Frontal cortex (tissue), 4 donors: ENCODE measurements at places on chromosomes 2 and 18. TPM values are rescaled to one million over a fixed set of nuclear protein-coding genes. Genes with fewer than 3 reads are reported as not detected.

Gene KIF5C
- 388 TPM for total RNA-seq

Gene OR6B2
- not detected for total RNA-seq

Gene IL1RL2
- 0.82 TPM for total RNA-seq

Gene CAPN13
- total RNA-seq: not detected

Gene LGALSL
- 66.9 TPM for total RNA-seq

- no peak for DNase-seq
Measured at GRCh38 chr18:21735452-21736015, 5.1 kb upstream of the MIB1 start.

DNA sequence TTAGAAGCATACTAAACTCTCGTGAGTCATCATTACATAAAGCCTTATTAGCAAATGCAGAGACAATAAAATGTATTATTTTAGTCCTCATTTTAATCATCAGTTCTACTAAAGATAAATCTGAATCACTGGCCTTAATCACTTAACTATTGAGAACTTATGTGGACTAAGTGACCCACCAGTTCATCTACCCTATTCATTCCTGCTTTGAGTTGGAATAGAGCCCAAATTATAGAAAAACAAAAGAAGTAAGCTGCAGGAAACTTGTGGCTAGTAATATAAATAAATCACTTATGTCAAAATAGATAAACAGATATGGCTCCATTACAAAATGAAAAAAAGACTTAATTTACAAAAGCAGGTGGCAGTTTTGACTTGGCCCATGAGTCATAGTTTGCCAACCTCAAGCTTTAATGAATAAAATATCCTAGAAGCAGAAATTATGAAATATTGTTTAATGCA, 851.8 kb upstream of the CRIM1 start:
- no peak for DNase-seq

DNA sequence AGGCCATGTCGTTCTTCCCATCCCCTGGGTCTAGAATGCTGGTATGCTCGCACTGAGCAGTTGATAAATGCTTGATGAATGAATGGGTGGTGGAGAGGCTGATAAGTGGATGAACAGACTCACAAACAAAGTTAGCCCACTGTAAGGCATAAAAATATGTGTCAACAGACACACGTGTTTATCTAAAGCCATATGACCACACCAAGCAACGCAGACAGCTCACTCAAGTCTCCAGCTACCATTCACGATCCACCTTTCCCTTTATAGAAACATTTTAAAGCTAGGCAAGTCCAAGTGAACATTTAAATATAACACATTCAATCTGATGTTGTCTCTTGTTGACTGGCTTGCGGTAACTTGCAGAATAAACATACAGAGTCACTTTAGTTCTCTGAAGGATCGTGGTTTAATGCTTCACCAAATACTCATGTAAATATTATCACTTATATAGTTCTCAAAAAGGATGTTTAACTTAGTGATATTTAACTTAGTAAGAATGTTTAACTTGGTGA, 105.5 kb downstream of the NOL10 start:
- no peak for DNase-seq

GRCh38 chr2:99974275-99974674, 168.1 kb downstream of the AFF3 start:
- DNase-seq: no peak

DNA sequence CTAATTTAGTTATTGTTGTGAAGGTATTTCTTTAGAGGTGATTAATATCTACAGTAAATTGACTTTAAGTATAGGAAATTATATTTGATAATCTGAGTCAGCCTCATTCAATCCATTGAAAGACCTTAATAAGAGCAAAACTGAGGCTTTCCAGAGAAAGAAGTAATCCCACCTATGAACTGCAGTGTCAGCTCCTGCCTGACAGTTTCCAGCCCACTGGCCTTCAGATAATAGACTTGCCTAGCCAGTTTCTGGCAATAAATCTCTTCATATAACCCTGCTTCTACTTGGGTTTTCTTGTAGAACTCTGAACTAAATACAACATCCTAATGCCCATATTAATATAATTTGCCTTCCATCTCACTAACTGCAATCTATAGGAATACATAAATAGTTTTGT, 437.9 kb upstream of the UBE2E3 start:
- no peak for DNase-seq

- DNase-seq: no peak
Measured at GRCh38 chr2:157334335-157334734, 8.7 kb upstream of the ERMN start.

DNA sequence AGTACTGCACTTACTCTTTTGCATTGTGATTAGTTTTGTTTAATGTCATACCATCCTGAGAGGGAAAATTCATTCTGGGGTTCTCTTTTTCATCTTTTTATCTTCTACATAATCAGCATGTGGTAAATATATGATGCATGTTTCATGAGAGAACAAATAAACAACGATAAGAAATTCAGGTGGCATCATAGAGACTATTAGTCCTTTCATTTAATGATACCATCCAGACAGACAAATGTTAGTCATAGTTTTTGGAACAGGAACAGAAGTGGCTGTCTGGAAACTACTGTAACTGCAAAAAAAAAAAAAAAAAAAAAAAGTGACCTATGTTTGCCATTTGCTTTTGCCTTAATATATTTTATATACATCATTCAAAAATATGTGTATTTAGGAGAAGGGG, 761.0 kb downstream of the EPHA4 start:
- no peak for DNase-seq

GRCh38 chr2:153623020-153623419, 144.5 kb upstream of the RPRM start:
- DNase-seq: no peak

- DNase-seq: no peak
Measured at GRCh38 chr2:152038441-152038958, 60.3 kb downstream of the CACNB4 start.

GRCh38 chr2:1170241-1170640, 219.6 kb downstream of the SNTG2 start:
- DNase-seq: no peak

- no peak for DNase-seq
Measured at GRCh38 chr2:143345887-143346787, 216.9 kb downstream of the ARHGAP15 start.

GRCh38 chr2:239110595-239111048, 262.7 kb downstream of the TWIST2 start:
- DNase-seq: no peak

- peak; percentile 66 for DNase-seq
Measured at GRCh38 chr2:71685073-71685848, 231.9 kb downstream of the DYSF start.

- DNase-seq: no peak
Measured at GRCh38 chr18:67783196-67783946, 266.9 kb upstream of the DSEL start.

GRCh38 chr2:152627351-152627957, 89.8 kb downstream of the PRPF40A start:
- DNase-seq: peak; percentile 21

DNA sequence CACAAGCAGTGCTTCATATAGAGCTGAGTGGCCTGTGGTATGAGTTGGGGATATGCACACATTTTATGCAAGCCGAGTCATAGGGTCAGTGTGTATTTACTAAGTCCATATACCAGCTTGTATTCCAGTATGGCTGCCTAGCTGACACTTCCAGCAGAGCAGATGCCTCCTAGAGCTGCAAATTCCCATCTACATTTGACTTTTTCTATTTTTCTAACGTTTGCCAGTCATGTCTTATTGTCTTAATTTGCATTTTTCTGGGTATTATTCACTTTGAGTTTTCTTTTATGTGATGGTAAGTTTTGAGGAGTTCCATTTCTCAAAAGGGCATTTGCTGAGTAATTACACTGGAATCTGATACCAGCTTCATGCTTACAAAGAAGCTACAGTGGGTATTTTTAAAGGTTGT, 334.5 kb upstream of the CDH2 start:
- no peak for DNase-seq

GRCh38 chr2:163646687-163647086, 89.1 kb downstream of the FIGN start:
- no peak for DNase-seq

GRCh38 chr2:25314514-25315315, 27.0 kb downstream of the DNMT3A start:
- DNase-seq: peak; percentile 61

- no peak for DNase-seq
Measured at GRCh38 chr18:37421341-37422077, 144.1 kb downstream of the CELF4 start.
